ENCODE measurements at places on chromosomes 11 and 22.

- peak; percentile 36 for DNase-seq
Measured at GRCh38 chr11:102886999-102887398, 12.2 kb upstream of the MMP12 start.

- DNase-seq, result no peak
Measured at GRCh38 chr11:85965202-85965601, 103.7 kb downstream of the PICALM start.

GRCh38 chr11:6856871-6857270 lies 6.0 kb upstream of the OR10A2 start:
- no peak for DNase-seq

GRCh38 chr11:122723576-122723975 lies 68.1 kb downstream of the UBASH3B start:
- no peak for DNase-seq

- DNase-seq, result peak; percentile 94
Measured at GRCh38 chr11:75347781-75348566, 3.5 kb downstream of the ARRB1 start.

GRCh38 chr11:134060316-134060715 lies 8.6 kb upstream of the JAM3 start:
- no peak for DNase-seq

- no peak for DNase-seq
Measured at GRCh38 chr11:61377461-61378160, 14.8 kb upstream of the TMEM216 start.

DNA sequence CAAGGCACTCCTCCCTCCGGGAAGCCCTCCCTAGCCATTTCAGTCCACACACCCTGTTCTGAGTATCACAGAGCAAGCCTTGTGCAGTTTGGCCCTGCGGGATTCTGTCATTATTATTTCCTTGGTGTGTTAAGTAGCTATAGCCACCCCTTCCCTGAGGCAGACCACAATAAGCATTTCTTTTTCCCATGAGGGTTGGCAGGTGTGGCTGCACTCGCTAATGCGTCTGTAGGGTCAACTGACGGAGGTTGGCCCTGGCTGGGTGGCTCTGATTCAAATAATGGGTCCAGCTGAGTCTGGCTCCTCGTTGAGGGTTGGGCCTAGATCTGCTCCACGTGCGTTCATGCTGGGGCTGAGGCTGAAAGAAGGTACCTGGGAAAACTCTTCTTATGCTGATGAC lies 5.1 kb downstream of the F2 start:
- no peak for DNase-seq

- DNase-seq, result no peak
Measured at GRCh38 chr22:45026511-45026910, 16.7 kb upstream of the PHF21B start.

DNA sequence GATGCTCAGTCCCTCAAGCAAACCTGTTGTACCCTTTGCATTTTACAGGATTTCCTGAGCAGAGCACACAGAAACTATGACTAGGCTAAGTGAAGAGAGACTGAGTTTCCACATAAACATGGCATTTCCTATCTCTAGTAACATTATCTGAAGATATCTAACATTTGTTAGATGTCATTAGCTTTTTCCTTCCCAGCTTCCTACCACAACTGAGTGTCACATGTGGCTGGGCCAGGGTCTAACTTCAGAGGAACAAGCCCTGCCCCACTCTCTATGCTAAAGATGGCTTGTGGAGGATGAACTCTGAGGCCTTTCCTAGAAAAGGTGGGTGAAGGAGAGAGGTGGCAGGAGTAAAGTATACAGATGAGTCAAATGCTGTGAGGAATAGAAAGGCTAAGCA lies 16.5 kb downstream of the C22orf42 start:
- DNase-seq, result no peak

DNA sequence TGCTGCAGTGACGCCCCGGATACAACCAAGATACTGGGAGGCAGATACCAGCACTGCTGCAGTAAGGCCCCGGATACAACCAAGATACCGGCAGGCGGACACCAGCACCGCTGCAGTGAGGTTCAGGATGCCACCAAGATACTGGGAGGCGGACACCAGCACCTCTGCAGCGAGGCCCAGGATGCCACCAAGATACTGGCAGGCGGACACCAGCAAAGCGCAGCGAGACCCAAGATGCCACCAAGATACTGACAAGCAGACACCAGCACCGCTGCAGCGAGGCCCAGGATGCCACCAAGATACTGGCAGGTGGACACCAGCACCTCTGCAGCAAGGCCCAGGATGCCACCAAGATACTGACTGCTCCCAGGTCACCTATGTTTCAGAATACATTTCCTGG lies 225.2 kb downstream of the BRD1 start:
- DNase-seq, result no peak

GRCh38 chr11:8342821-8343681 lies 79.4 kb upstream of the LMO1 start:
- no peak for DNase-seq

DNA sequence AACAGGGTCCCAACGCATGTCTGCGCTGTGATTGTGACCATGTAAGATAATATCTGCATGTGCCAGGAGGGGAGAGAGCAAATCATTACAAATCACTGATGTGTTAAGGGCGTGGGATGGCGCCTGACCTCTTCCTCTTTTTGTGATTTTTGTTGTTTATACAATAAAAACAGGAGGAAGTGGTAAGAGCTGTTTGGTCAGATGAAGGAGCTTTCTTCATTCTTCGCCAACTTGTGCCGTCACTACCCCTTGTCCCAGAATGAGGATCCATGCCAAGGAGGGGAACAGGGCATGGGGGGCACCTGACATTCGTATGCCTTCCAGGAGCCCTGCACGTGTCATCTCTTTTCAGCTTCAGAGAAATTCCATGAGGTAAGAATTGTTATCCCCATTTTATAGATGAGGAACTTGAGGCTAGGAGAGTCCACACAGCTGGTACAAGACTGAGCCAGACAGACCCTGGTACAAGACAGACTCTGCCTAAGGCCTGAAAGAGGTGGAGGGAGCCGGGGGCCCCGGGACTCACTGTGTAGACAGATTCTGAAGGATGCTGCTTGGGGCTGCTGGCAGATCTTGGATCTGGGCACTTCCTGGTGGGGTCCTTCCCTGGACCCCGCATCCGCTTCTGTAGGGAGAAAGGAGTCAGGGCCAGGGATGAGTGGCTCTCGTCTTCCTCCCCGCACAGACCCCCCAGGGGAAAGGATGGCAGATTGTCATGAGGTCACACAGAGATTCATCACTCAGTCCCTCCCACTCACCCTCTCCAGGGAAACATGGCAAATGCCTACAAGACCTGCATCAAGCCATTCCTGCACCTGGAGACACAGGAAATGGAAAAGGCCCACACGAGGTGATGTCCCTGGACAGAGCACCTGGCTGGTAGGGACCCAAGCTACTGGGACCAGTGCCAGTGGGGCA lies 34.6 kb downstream of the NFAM1 start:
- DNase-seq, result peak; percentile 24

Measured in endothelial cell of umbilical vein (primary cell).